H1 (cell line): ENCODE measurements at places on chromosomes 2 and 18. TPM values are rescaled to one million over a fixed set of nuclear protein-coding genes. Genes with fewer than 3 reads are reported as not detected.

DNA sequence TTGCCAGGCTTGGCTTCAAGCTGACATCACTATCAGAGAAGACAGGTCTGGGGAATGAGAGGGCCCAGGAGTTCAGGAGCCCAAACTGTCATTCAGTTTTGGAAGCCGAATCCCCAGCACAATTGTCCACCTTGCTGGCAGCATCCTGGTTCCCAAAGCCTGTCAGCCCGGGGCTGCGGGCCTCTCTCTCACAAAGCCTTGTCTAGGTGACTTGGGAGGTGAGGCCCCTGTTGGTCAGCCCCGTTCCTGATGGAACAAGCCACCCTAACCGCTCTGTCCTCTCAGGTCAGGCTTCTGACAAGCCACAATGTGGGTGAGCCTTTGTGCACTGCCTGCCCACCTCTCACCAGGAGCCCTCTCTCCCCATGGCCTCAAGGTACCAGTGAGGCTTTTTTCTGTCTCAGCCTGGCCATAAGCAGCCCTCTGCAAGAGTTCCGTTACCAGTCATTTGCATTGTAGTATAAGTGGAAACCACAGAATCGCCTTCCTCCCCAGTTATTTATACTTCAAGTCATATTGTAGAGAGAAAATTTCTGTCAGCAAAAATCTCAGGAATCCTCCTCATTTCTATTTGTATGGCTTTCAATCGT, 100.6 kb downstream of the MSH2 start:
- no peak overlapping the region for H3K27ac ChIP-seq
- H3K27me3 ChIP-seq, result no peaks in the 10 kb centered on the region
- H3K4me3 ChIP-seq, result no peak overlapping the region
- peaks cover 7% of the 10 kb centered on the region; the same call in 1 of the 2 replicates for H3K36me3 ChIP-seq
- DNase-seq, result no peak
- no peaks in the 10 kb centered on the region for H3K4me1 ChIP-seq

CCDC88A gene
- 91.4 and 98.0 TPM in 2 replicates for total RNA-seq

GRCh38 chr2:240646900-240647502, 21.7 kb downstream of the GPR35 start:
- H3K36me3 ChIP-seq, result no peaks in the 10 kb centered on the region
- no peak overlapping the region for H3K4me3 ChIP-seq
- no peaks in the 10 kb centered on the region for H3K4me1 ChIP-seq
- 0 out of 2 replicates have a peak, but pooled peaks cover 3% of the 10 kb centered on the region for H3K27me3 ChIP-seq
- peak; percentile 46 for DNase-seq

SCN2A gene
- 0.61 and 1.1 TPM in 2 replicates for total RNA-seq

DNA sequence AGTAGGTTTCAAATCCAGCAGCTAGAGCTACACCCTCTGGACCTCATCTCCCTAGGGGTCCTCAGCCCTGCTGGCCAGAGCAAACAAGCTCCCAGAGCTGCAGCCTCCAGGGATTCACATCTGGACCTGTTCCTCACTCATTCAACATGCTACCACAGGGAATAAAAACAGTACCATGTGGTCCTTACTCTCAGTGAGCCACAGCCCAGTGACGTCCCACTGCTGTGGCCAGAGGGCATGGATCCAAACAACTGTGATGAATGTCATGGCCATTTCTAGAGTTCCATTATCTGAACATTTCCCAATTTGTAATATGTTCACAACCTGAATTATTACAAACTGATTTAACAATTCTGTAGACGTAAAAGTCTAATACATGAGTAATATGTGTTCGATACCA, 177.9 kb downstream of the TRABD2A start:
- no peak for DNase-seq
- H3K4me1 ChIP-seq, result no peaks in the 10 kb centered on the region
- H3K4me3 ChIP-seq, result no peak overlapping the region
- no peaks in the 10 kb centered on the region for H3K27me3 ChIP-seq
- H3K27ac ChIP-seq, result no peak overlapping the region
- no peaks in the 10 kb centered on the region for H3K36me3 ChIP-seq

FEV gene
- not detected in 2 replicates for total RNA-seq

DNA sequence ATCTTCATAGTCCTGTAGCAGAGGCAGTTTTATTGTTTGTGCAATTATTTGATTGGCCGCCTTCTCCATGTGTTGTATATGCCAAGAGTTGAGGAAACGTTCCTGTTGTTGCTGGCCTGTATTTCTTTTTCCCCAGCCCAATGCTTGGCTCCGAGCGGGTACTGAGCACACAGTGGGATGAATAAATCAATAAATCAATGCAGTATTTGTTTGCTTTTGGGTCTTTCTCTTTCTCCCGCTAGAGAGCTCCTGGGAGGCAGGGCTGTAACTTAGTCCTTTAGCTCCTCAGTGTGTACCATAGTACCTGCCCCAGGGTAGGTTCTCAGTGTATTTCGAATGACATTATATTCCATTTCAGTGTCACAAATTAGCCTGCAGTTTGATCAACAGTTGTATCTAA, 71.8 kb downstream of the ICOS start:
- no peak overlapping the region for H3K4me3 ChIP-seq
- no peak for DNase-seq
- no peaks in the 10 kb centered on the region for H3K27me3 ChIP-seq
- H3K36me3 ChIP-seq, result no peaks in the 10 kb centered on the region

- H3K36me3 ChIP-seq, result peaks cover 4% of the 10 kb centered on the region
- H3K27ac ChIP-seq, result no peak overlapping the region
- H3K4me3 ChIP-seq, result no peak overlapping the region
- DNase-seq, result no peak
Measured at GRCh38 chr2:43980902-43981301, 14.9 kb downstream of the LRPPRC start.

GRCh38 chr18:24089076-24089475, 49.8 kb upstream of the CABYR start:
- no peaks in the 10 kb centered on the region for H3K27me3 ChIP-seq
- H3K27ac ChIP-seq, result no peak overlapping the region
- H3K36me3 ChIP-seq, result no peaks in the 10 kb centered on the region
- no peak for DNase-seq
- H3K4me1 ChIP-seq, result no peaks in the 10 kb centered on the region

IHH gene
- total RNA-seq, result not detected in 2 replicates

DNA sequence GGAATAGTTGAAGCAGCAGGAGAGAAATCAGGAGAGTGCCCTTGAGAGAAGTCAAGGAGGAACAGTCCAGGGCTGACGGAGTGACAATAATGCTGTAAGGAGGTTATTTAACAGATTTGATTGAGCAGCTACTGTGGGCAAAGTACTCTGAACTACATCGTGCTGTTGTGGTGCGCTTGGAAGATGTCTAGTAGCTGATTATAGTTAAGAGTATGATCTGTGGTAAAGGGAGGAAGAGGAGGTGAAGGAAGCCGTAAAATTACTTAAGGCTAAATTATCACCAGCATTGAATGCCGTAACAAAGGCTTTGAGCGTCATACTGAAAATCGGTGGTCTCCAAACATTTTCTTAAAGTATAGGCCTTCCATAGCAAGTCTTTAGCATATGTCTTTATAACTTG, 4.5 kb downstream of the PCBP1 start:
- peaks cover 4% of the 10 kb centered on the region; the same call in 1 of the 2 replicates for H3K4me1 ChIP-seq
- no peak overlapping the region for H3K4me3 ChIP-seq
- no peak overlapping the region for H3K27ac ChIP-seq
- H3K36me3 ChIP-seq, result peaks cover 14% of the 10 kb centered on the region
- no peaks in the 10 kb centered on the region for H3K27me3 ChIP-seq
- no peak for DNase-seq

DNA sequence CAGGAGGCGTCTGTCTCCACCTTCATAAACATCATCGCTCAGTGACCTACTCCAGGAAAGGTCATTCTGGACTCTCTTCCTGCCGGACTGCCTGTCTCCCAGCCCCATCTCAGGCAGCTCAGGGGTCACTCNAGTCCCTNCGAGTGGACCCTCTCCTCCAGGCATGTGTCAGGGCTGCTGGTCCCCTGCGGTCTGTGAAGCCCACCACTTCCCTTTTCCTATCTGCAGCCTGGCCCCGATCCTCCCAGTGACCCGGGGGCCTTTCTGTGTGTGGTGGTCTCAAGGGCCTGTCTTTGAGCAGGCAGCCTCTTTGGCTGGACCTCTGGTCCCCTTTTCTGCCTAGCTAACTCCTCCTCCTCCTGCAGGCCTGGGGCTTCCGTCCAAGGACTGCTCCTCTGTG, 5.9 kb upstream of the PARD6G start:
- H3K4me3 ChIP-seq, result no peak overlapping the region
- no peaks in the 10 kb centered on the region for H3K27me3 ChIP-seq
- H3K4me1 ChIP-seq, result no peaks in the 10 kb centered on the region
- DNase-seq, result no peak
- no peaks in the 10 kb centered on the region for H3K36me3 ChIP-seq

FAM228A gene
- not detected in 2 replicates for total RNA-seq

GIGYF2 gene
- total RNA-seq, result 58.2 and 62.0 TPM in 2 replicates

KANSL3 gene
- total RNA-seq, result 31.4 and 32.6 TPM in 2 replicates

- H3K4me3 ChIP-seq, result no peak overlapping the region
- H3K4me1 ChIP-seq, result no peaks in the 10 kb centered on the region
- peaks cover 7% of the 10 kb centered on the region for H3K36me3 ChIP-seq
- H3K27me3 ChIP-seq, result no peaks in the 10 kb centered on the region
- no peak overlapping the region for H3K27ac ChIP-seq
Measured at GRCh38 chr2:73963385-73964120, 21.2 kb upstream of the TET3 start.

EGR4 gene
- 0.20 TPM in 1 of 2 replicates, not detected in the other for total RNA-seq

DNA sequence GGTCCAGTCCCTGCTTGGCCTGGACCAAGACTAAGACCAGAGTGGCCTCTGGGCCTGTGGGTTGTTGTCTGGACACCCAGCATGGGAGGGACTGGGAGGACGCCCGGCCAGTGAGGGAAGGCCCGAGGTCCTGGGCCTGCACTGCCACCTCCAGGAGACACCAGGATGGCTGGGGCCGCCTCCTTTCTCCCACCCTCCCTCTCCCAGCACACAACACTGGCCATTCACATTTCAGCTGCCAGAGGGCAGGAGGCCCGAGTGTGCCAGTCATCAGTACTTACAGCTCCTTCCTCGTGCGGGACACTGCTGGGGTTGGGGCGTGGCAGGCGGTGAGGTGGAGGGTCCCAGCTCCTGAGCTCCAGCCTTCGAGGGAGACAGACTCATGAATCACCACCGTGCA, 133.5 kb downstream of the ASB1 start:
- no peaks in the 10 kb centered on the region for H3K4me1 ChIP-seq
- H3K27ac ChIP-seq, result no peak overlapping the region
- no peaks in the 10 kb centered on the region for H3K27me3 ChIP-seq
- no peak overlapping the region for H3K4me3 ChIP-seq
- DNase-seq, result no peak

CTLA4 gene
- total RNA-seq, result not detected in 2 replicates

CARF gene
- total RNA-seq, result 1.9 and 2.6 TPM in 2 replicates

DNA sequence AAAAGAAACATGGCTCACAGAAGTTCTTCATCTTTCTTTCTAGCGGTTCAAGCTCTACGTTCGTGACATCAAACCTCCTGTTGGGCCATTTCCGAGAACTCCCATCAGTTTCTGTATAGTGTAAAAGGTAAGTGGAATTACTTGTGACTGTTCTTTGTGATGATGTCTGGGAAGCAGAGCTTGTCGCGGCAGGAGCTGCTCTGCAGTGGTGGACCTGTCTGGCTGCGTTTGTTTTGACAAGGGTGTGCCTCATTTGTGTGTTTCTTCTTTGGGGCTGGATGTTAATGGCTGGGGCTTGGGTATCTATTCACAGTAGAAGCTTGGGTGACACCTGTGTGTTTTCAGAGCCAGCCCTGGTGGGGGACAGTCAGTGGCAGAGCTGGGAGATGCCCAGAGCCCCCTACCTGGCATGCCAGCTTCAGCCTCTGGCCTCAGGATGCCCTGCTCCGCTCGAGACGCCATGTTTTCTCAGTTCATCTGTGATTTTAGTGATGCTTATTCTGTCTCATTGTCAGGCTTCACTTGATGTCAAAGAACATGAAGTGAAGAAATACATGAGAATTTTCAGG, 59.6 kb downstream of the LDLRAD4 start:
- no peak overlapping the region for H3K27ac ChIP-seq
- no peaks in the 10 kb centered on the region for H3K36me3 ChIP-seq
- DNase-seq, result no peak
- no peaks in the 10 kb centered on the region for H3K4me1 ChIP-seq
- no peaks in the 10 kb centered on the region; the same call in 1 of the 2 replicates for H3K27me3 ChIP-seq

ASPRV1 gene
- 0.86 and 0.95 TPM in 2 replicates for total RNA-seq

DNA sequence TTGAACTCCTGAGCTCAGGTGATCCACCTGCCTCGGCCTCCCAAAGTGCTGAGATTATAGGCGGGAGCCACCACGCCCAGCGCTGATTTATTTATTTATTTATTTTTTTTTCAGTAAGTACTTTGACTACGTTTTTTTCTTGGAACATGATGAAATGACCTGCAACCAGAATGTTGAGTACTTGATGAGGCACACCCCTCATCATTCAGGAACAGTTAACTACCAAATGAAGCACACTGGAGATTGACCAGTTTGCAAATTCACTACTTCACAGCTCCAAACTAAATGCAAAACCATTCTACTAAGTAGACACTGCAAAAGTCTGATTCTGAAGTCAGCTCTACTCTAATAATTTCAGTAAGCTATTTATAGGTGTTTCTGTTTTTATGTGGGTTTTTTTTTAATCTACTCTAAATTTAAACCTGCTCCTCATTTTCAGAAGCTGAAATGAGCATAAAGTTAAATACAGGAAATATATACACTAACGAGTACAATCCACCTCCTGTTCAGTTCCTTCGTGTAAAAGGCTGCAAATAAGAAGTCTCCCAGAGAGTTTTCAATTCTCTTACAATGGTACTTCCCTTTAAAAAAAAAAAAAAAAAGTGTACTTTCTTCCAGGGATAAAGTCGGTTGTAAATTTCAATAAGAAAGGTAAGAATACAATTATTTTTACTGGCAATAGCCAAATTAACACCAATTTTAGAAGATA, 1.4 kb downstream of the GFPT1 start:
- H3K27me3 ChIP-seq, result no peaks in the 10 kb centered on the region
- H3K27ac ChIP-seq, result no peak overlapping the region
- H3K4me1 ChIP-seq, result no peaks in the 10 kb centered on the region; the same call in 1 of the 2 replicates
- H3K4me3 ChIP-seq, result no peak overlapping the region; the same call in 1 of the 2 replicates
- H3K36me3 ChIP-seq, result no peaks in the 10 kb centered on the region
- DNase-seq, result no peak

DNA sequence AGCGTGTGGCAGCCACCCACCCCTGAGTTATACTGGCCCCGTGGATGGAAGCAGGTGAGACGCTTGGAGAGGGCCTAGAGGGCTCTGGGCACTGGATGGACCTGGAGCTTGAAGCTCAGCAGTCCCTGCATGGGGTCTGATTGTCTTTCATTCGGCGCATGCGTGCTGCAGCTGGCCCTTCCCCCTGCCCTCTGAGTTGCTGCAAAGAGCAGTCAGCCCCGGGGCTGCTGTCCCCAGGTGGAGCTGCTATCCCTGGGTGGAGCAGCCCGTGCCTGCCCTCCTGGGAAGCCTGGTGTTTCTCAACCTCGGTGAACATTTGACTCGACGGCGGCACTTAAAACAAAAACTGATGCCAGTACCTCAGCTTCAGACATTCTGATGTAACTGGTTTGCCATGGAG, 29.6 kb downstream of the IGFBP5 start:
- H3K27me3 ChIP-seq, result no peaks in the 10 kb centered on the region
- H3K4me3 ChIP-seq, result no peak overlapping the region
- H3K27ac ChIP-seq, result no peak overlapping the region
- DNase-seq, result peak; percentile 86
- H3K36me3 ChIP-seq, result peaks cover 6% of the 10 kb centered on the region; the same call in 1 of the 2 replicates

- no peaks in the 10 kb centered on the region for H3K36me3 ChIP-seq
- no peak for DNase-seq
- no peaks in the 10 kb centered on the region for H3K4me1 ChIP-seq
- no peak overlapping the region for H3K27ac ChIP-seq
- no peak overlapping the region for H3K4me3 ChIP-seq
- no peaks in the 10 kb centered on the region for H3K27me3 ChIP-seq
Measured at GRCh38 chr2:9735335-9735734, 104.5 kb upstream of the YWHAQ start.
